Purkinje cell (primary cell): ENCODE measurements at places on chromosomes 13 and 19. TPM values are rescaled to one million over a fixed set of nuclear protein-coding genes. Genes with fewer than 3 reads are reported as not detected.

B3GNT8 gene
- polyA plus RNA-seq, result not detected in 2 replicates

SHISA7 gene
- polyA plus RNA-seq, result 0.62 TPM in 1 of 2 replicates, not detected in the other

ZNF541 gene
- polyA plus RNA-seq, result not detected in 2 replicates

RNF225 gene
- not detected in 2 replicates for polyA plus RNA-seq

CEACAM8 gene
- polyA plus RNA-seq, result 0.27 and 1.6 TPM in 2 replicates

ADAMTSL5 gene
- polyA plus RNA-seq, result not detected in 2 replicates

LGI4 gene
- polyA plus RNA-seq, result 2.8 and 6.4 TPM in 2 replicates

ZNF491 gene
- polyA plus RNA-seq, result 1.4 and 2.3 TPM in 2 replicates

MTRF1 gene
- polyA plus RNA-seq, result 20.8 and 20.9 TPM in 2 replicates

LRRC25 gene
- not detected in 2 replicates for polyA plus RNA-seq

LYPD3 gene
- polyA plus RNA-seq, result not detected in 2 replicates

FAAP24 gene
- 2.1 TPM in 1 of 2 replicates, not detected in the other for polyA plus RNA-seq

RNASEH2A gene
- 0.42 and 6.5 TPM in 2 replicates for polyA plus RNA-seq

TEX29 gene
- polyA plus RNA-seq, result 4.9 TPM in 1 of 2 replicates, not detected in the other

CADM4 gene
- polyA plus RNA-seq, result 4.4 and 12.0 TPM in 2 replicates

AP1M1 gene
- 8.9 and 9.0 TPM in 2 replicates for polyA plus RNA-seq

ZNF221 gene
- polyA plus RNA-seq, result 4.2 TPM in 1 of 2 replicates, not detected in the other

FGF14 gene
- 50.7 and 84.0 TPM in 2 replicates for polyA plus RNA-seq

PSG7 gene
- polyA plus RNA-seq, result not detected in 2 replicates

RASGRP4 gene
- polyA plus RNA-seq, result 0.17 TPM in 1 of 2 replicates, not detected in the other

ZNF790 gene
- polyA plus RNA-seq, result 5.0 and 6.5 TPM in 2 replicates

CGB8 gene
- polyA plus RNA-seq, result not detected in 2 replicates

LILRB1 gene
- not detected in 2 replicates for polyA plus RNA-seq

TMPRSS9 gene
- not detected in 2 replicates for polyA plus RNA-seq

PRR20C gene
- not detected in 2 replicates for polyA plus RNA-seq

CERS1 gene
- polyA plus RNA-seq, result 11.0 and 19.4 TPM in 2 replicates

TUBA3C gene
- not detected in 2 replicates for polyA plus RNA-seq

GPC5 gene
- polyA plus RNA-seq, result 3.8 and 11.9 TPM in 2 replicates

TMEM145 gene
- polyA plus RNA-seq, result 7.7 and 7.8 TPM in 2 replicates

SERPINE3 gene
- polyA plus RNA-seq, result not detected in 2 replicates

SIGLECL1 gene
- not detected in 2 replicates for polyA plus RNA-seq

LILRB3 gene
- 0.11 TPM in 1 of 2 replicates, not detected in the other for polyA plus RNA-seq

HNRNPL gene
- polyA plus RNA-seq, result 52.1 and 68.7 TPM in 2 replicates

C19orf67 gene
- not detected in 2 replicates for polyA plus RNA-seq

ZNF682 gene
- 23.3 and 31.9 TPM in 2 replicates for polyA plus RNA-seq

N4BP2L2 gene
- 187 and 189 TPM in 2 replicates for polyA plus RNA-seq

WDR88 gene
- not detected in 2 replicates for polyA plus RNA-seq

KANK3 gene
- polyA plus RNA-seq, result not detected in 2 replicates

GJA3 gene
- polyA plus RNA-seq, result 0.05 TPM in 1 of 2 replicates, not detected in the other

ZNF728 gene
- polyA plus RNA-seq, result 7.4 and 21.9 TPM in 2 replicates

HIF3A gene
- polyA plus RNA-seq, result 0.09 and 0.31 TPM in 2 replicates

ZNF66 gene
- polyA plus RNA-seq, result 2.1 and 2.8 TPM in 2 replicates

NLRP9 gene
- polyA plus RNA-seq, result not detected in 2 replicates

ZNF154 gene
- 1.8 and 3.3 TPM in 2 replicates for polyA plus RNA-seq
